Activated naive CD8-positive, alpha-beta T cell treated with anti-CD3 and anti-CD28 coated beads for 36 hours (primary cell): ENCODE measurements at places on chromosomes 4 and X. TPM values are rescaled to one million over a fixed set of nuclear protein-coding genes. Genes with fewer than 3 reads are reported as not detected.

GRCh38 chrX:70554081-70554480, 109.4 kb downstream of the DLG3 start:
- no peak for DNase-seq

DNA sequence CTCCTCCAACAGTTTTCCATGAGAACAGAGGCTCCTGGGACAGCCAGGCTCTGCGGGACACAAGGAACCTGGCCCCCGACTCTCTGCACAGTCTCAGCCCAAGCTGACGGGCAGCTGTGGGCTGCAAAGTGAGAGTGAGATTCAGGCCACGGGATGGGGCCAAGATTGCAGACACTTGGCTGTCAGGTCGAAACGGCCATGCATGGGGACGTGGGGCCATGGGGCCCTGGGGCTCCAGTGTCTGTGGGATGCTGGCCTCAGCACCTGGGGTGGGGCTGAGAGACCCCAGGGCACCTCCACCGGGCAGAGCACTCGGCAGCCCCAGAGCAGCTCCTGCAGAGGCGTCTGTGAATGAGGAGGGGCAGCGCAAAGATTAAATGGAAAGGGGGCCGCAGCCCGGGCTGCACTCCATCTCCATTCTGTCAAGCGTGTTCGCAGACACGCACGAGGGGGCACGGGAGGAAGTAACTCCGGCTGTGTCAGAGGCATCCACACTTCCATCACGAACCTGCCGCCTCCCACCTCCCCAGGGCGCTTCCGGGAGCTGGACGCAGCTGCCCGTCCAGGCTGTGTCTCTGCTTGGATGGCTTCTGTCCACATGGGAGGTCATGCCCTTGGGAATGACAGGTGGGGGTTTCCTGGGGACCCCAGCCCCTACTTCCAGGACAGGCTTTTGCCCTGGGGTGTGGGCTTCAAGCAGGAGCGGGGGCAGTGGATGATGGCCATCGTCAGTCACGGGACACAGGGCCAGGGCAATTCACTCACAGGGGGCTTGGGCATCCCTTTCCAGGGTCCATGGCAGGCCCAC, 82.8 kb upstream of the NKX1-1 start:
- DNase-seq, result no peak

Gene KDR
- 0.12 TPM for total RNA-seq

Gene LDOC1
- 1.8 TPM for total RNA-seq

DNA sequence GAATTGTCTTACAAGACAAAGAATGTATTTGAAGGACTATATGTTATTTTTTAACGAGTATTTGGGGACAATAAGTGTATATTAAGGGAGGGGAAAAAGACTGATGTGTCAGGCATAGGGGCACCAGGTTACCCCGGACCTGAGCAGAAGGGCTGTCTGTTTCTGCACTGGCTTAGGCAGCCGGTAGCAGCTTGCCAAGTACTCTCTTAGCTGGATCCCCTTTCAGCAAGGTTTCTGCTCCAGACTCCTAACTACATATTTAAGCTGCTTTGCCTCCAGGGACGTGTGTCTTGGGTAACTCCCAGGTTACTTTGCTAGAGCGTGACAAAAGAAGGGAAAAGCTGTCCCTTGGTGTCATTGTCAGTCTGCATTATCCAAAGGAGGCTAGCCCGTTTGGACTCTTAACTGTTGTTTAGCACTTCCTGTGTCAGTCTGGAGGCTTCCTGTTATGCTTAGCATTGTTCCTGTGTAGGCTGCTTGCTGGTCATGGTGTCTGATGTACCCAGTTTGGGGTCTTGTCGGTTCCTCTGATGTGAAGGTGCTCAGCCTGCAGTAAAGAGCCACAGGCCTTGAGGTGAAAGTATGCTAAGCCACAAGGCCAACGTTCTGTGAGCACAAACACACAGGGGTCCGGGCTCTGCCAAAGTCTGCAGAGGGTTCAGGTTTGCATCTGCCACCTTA, 11.6 kb downstream of the CXCR3 start:
- no peak for DNase-seq

DNA sequence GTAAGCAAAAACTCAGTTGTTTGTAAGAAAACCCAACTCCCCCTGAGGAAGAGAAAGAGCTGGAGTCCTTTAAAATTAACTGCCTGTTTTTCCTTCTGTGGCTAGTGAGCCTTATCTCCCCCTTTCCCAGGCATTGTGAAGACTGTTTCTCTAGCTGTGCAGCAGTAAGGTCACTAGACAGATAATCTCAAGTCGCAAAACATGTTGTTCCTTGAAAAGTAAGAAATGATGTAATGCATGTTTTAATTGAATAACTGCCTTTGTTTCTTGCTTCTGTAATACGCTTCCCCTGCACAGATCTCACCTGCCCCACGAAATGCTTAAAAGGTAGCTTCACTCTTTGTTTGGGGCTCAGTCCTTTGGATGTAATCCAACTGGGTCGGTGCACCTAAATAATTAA, 5.8 kb upstream of the GAGE12J start:
- no peak for DNase-seq

GRCh38 chr4:82620126-82620735, 58.4 kb upstream of the TMEM150C start:
- no peak for DNase-seq

DNA sequence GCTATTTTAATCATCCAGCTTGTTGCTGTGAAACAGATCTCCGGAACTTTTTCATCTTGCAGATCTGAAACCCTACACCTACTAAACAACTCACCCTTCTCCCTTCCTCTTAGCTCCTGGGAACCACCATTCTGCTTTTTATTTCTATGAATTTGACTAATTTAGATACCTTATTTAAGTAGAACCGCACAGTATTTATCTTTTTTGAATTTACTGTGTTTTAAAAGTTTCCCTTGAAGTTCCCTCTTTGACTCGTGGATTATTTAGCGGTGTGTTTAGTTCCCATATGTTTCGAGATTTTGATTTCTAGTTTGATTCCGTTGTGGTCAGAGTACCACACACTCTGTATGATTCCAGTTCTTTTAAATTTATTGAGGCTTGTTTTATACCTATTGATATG, 44.6 kb downstream of the EIF2S3 start:
- no peak for DNase-seq

DNA sequence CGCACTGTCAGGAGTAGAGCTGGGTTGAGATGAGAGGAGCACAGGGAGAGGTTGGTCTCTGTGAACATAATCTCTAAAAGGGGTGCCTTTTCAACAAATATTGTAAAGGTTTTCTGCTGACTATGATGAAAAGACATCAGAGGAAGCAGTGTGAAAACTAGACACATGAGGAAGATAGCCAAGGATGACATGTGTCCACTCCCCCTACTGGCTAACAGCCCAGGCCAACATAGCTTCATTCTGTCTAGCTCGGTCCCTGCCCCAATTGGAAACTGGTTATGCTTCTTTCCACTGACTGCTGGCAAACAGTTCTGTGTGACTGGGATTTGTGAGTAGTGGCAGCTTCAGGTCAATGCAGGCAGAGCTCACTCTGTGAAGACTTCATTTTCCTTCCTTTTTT, 115.4 kb upstream of the ESX1 start:
- DNase-seq, result no peak

Gene BEX1
- total RNA-seq, result 0.84 TPM

Gene RAB39B
- total RNA-seq, result 13.1 TPM

DNA sequence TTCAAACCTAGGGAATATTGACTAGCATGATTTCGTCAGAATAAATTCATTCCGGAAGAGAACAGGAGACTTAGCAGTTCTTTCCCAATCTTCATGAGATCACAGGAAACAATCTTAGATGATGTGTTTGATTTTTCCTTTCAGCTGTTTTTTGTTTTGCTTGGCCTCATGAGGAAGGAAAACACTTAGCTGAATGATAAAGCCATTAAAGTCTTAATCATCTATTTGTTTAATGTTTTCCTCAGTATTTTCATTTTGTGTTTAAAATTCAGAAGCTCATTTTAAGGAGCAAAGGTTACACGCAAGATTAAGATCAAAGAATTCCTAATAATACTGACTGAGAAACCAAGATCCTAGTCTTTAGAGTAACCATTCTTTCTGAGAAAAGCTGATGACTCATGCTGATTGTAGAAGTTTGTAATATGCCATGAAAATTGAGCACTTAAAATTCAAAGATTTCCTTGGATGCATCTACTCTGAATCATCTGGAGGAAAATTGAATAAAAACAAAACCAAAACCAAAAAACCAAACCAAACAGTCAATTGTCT, 15.4 kb upstream of the TBC1D19 start:
- DNase-seq, result no peak

DNA sequence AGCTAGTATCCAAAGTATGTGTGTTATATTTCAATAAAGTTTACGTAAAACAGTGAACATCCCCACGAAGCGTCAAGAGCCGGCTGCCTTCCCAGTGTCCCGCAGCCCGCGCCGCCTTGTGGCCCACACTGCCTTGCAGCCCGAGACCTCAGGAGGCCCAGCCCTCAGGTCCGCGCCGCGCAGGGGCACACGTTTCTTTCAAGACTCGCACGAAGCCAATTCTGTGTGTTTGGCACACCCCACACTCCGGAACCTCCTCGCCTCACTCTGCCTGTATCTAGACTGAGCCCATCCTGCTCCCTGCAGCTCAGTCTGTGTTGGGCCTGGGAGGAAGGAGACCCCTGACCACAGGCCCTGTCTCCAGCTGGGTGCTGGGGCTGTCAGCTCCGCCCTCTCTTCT, 5.8 kb downstream of the LRPAP1 start:
- DNase-seq, result no peak

Gene MAML3
- total RNA-seq, result 2.3 TPM

- DNase-seq, result no peak
Measured at GRCh38 chrX:13190051-13190450, 129.8 kb downstream of the ATXN3L start.

Gene DUSP21
- total RNA-seq, result not detected

- DNase-seq, result no peak
Measured at GRCh38 chr4:66328803-66329574, 658.7 kb upstream of the EPHA5 start.
